LoVo (cell line): ENCODE measurements at places on chromosomes 6 and 20.

DNA sequence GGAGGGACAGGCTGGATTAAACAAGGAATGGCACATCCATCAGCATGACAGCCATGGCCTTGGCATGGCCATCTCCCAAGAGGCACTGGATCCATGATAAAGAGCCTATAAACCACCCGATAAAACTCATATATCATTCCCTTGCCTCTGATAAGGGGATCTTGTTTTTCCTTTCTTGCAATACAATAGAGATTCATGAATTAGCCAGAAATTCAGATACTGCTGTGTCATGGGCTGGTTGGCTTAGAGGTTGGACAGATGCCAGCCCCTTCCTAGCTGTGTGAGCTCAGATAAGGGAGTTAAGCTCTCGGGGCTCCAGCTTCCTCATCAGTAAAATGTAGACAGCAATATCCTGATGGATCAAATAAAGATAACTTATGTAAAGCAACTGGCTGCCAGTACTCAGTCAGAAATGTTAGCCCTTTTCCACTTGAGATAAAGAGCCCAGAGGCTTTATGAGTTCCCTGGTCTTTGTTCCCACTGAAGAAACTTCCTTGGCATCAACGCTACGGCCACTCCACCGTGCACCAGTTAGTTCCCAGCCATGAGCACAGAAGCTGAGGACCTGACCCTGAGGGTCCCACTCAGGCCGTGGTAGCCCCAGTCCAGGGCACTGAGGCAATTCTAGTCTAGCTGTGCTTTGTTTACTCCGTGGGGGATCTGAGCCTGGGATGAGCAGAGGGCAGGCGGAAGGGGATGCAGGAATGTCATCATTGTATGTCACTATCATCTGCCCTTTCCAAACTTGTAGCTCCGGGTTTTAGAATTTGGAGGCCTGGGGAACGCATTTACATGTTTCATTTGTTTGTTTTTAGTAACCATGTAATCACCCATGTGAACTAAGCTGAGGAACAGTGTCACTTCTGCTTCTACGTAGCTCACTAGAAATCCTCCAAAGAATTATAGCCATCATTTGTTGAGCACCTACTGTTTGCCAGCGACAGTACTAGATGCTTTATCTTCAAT is 67.2 kb upstream of the TBC1D7 start:
- peak; percentile 82 for DNase-seq

DNA sequence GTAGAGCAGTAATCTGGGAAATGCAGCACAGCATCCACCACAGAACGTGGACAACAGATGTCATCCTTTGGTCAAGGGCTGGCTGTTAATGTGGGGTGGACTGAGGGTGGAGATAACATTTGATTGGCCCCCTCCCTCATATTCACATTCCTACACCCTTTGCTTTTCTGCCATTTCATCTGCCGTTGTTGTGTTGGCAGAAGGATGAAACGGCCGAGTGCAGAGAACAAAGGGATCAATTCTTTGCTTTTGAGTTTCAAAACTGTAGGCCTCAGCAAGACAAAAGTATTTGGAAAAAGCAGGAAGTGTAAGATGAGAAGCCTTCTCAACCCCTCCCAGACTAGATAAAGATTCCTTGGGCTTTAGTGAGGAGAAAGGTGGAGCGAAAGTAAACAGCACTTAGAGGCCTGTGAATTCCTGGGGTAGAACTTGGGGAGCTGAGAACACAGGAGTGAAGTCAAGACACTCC is 74.2 kb upstream of the PHIP start:
- no peak for DNase-seq

DNA sequence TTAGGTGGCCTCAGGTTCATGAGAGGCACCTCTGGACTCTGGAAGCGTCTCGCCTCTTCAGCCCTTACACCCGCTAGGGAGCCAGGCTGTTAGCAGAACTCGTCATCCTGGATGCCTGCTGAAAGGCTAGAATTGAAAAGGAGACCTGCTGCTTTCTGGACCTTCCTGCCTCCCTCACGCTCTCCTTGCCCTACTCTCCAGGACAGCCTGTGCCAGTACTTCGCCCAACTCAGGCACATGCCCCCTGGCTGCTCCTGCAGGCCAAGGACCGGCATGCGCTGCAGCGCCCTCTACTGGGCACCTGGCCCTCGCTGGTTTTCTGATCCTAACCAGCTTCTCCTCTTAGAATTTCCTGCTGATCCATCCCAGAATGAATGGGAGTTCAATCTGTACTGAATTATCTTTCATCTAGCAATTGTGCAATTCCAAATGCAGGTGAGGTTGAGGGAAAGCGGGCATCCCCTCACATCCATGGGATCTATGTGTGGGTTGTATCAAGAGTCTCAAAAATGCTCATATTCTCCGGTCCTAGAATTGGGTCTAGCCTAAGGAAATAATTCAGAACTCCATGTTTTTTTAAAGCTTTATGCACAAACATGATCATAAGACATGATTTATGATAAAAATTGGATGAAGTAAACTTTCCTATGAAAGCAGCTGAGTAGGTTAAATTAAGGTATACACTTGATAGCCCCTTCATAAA is 78.0 kb downstream of the PTPN1 start:
- DNase-seq: peak; percentile 47

DNA sequence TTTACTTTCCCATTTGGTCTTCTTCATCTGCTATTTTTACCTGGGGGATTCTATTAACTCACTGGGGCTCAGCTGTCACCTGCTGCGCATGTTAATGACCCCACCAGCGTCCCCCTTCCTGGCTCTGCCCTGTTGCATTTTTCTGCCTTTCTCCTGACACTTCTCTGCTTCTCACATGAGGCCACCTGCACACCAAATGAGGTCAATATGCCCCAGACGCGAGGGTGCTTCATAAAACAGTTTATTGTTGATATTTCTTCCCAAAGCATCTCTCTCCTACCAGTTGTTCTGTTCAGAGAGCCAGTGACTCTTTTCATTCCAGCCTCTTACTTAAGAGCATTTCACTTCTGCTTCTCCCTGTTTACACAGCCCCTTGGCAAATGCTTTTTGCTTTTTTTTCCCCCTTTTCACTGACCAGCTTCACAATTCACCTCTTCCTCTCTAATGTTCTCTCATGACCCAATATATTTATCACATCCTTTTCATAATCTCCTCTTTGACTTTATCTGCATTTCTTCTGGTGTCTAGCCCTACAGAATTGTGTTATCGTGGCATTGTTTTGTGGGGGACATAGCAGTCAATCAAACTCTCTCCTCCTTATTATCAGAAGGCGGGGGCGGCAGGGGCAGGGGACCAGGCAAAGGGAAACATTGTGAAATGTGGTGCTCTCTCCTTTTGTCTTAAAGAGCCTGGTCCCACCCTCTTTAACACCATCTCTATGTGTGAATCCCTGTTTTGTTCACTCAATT is 545.8 kb upstream of the CITED2 start:
- no peak for DNase-seq

DNA sequence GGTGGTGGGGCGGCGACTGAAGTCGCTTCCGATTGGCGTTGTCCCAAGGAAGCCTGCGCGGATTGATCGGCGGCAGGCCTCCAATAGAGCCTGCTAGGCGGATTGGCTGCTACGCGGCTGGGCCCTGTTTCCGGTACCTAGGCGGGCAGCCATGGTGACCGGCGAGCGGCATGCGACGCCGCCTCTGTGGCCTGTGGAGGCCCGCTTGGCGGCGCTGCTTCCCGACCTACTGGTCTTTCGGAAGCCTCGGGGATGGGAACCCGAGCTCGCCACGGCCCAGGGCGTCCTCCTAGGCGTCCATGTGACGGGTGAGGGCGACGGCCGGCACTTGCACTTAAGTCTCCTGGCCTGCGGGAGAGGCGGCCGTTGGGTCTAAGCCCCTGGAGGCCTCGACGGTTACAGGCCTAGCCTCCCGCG is 28.1 kb downstream of the NFYA start:
- no peak for DNase-seq
